ENCODE measurements at places on chromosomes 7 and 10.

GRCh38 chr7:84092207-84092606 is 102.4 kb downstream of the SEMA3A start:
- DNase-seq, result no peak

DNA sequence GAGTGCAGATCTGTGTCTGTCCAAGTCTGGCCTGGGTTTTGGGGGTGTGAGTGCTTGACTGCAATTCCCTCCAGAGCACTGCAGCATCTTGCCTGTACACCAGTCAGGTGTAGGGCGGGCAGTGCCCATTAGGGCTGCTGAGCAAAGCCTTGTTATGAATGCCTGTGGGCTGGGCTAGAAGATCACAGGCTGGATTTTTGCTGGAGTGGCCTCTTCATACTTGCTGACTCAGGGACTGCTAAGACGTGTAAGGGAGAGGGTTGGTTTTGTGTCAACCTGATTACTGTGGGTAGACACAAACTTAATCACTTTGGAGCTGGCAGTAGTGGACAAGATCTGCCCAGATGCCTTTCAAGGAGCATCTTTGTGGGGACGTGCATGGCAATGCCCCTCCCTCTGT is 29.6 kb downstream of the DMBT1 start:
- no peak for DNase-seq

GRCh38 chr7:11127988-11128387 is 154.3 kb downstream of the PHF14 start:
- no peak for DNase-seq

DNA sequence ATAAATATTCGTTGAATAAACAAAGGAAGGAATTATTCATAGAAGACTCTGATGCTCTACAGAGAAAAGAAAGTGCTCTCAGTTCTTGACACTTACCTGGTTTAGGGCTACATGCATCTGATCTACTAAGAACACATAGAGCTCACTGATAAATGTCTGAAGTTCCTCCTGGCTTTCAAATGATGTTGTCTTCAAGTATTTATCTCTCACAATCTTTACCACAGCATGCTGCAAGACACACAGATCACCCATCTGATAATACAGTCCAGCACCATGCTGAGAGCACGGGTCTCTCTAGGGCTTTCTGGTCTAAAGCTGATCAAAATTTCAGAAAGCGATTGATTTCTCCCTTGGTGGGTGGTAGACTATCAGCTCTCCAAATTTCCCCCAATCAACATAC is 44.5 kb upstream of the MRPS16 start:
- DNase-seq, result no peak

GRCh38 chr7:2641406-2642393 is 9.9 kb downstream of the TTYH3 start:
- DNase-seq, result no peak

GRCh38 chr10:58993480-58994221 is 182.8 kb upstream of the PHYHIPL start:
- no peak for DNase-seq

GRCh38 chr7:134042307-134042706 is 84.8 kb upstream of the LRGUK start:
- DNase-seq, result no peak

GRCh38 chr10:63110940-63111339 is 22.2 kb upstream of the NRBF2 start:
- DNase-seq, result no peak

- DNase-seq, result no peak
These were observed 73.0 kb upstream of the FOXP2 start for GRCh38 chr7:114341648-114342047.

Measured in stimulated activated CD8-positive, alpha-beta memory T cell treated with anti-CD3 and anti-CD28 coated beads, Interleukin-2, amount 100 ng/mL, for 48 hours (primary cell).